ENCODE measurements at places on chromosomes 16 and 17.

DNA sequence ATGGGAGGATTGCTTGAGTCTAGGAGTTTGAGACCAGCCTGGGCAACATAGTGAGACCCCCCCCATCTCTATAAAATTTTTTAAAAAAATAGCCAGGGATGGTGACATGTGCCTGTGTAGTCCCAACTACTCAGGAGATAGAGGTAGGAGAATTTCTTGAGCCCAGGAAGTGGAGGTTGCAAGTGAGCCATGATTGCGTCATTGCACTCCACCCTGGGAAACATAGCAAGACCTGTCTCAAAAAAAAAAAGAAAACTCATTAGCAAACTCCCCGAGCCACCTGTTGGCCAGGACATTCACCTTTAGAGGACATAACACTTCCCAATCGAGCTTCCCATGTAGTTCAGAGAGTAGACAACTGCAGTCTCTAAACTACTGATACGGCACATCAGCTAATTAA lies 274.2 kb downstream of the ABCC12 start:
- no peak for DNase-seq

DNA sequence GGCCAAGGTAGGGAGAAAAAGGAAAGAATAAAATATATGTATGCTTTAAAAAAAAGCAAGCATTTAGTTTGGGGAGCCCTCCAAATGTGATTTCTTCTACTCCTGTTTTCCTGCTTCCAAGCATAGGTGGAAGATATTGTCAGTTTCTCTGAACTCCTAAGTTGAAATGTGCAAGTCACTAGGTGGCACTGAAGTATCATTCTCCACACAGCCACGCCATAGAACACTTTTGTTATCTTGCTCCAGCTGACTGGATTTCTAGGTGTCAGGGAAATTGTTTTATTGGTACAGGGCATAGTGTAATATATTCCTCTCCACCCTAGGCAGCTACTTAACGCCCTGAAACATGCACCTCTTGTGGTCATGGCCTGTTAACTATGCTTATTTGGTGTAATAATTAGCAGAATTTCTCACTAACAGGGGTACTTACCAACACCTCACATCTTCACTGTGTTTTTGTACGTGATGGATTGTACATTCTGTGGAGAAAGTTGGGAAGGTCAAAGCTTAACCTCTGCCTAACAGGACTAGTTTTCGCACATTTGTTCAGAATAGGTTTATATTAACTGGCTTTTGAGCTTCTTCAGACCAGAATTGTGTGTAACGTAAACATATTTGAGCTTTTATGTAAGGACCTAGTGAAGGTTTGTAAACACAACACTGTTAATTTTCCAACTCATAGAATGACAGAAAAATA lies 69.3 kb downstream of the FTO start:
- DNase-seq = peak; percentile 42

GRCh38 chr17:33927732-33928133 lies 327.4 kb upstream of the CCL2 start:
- no peak for DNase-seq

DNA sequence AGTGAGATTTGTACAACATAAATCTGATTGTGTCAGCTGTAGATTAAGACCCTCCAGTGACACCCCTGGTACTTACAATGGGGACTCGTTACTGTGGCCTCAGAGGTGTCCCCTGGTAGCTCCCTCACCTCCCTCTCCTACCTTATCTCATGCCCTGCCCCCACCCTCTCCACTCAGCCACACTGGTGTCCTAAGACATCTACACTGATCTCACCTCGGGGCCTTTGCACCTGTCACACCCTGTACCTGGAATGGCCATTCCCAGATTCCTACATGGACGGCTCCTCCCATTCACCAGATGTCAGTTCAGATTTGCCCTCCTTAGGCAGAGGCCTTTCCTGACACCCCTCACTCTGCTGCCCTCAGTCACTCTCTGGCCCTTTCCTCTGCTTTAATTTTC lies 319.3 kb downstream of the CPPED1 start:
- no peak for DNase-seq

DNA sequence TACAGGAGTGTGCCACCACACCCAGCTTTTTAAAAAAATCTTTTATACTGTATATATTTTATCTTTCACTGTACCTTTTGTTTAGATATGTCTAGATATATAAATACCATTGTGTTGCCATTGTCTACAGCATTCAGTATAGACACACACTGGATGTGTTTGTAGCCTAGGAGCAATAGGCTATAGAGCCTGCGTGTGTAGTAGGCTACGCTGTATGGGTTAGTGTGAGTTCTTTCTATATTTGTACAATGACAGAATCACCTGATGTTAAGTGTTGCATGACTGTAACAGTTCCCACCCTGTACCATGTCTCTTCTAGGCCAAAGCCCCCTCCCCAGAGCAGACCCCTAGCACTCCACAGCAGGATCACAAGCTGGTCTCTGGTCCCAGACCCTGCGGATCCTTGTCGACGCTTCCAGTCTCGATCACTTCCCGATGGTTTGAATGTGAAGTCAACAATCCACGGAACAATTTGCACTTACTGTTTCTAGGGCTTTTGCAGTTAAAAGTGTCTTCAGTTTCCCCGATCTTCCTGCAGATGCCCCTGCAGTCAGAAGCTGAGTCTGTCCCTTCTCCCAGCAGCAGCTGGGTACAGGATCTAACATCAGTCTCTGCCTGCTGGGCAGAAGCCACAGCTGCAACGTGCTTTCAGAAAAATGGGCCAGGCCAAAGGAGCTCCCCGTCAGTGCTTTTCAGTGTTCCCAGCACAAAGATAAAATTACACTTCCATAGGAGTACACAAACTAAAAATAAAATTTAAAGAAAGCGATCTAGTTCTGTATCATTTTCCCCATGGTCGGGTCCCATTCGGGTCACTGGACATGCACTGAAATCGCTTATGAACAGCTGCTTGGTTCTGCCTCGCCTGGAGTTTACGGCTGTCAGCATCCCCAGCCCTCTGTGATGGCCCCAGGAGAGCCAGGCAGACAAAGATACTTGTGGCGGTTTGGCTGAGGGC lies 35.4 kb downstream of the ADAM11 start:
- DNase-seq = no peak

DNA sequence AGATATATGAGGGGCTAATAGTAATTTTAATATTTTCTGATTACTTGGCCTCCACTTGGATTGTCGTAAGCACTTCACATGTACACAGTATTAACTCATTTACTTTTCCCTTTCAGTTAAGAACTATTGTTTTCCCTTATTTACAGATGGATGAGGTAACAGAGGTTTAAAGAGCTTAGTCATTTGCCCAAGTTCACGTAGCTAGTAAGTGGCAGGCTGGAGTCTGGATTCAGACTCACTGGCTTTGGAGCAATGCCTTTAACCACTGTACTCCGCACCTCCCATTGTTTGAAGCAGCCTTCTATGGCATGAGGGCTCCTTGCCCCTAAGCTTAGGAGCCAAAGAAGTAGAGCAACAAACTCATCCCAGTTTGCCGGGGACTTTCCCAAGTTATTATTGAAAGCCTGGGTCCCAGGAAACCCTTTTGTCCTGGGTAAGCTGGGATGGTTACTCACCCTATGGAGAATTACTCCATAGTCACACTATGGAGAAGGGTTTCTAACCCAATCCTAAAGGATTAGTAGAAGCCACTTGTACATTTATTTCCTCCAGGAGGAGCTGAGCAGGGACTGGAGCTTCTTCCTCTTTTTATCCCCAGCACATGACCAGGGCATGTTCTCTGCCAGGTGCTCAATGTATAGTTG lies 12.3 kb downstream of the FOXL1 start:
- DNase-seq = no peak

- no peak for DNase-seq
Observed at GRCh38 chr17:40474419-40475002, 26.9 kb downstream of the TNS4 start.

DNA sequence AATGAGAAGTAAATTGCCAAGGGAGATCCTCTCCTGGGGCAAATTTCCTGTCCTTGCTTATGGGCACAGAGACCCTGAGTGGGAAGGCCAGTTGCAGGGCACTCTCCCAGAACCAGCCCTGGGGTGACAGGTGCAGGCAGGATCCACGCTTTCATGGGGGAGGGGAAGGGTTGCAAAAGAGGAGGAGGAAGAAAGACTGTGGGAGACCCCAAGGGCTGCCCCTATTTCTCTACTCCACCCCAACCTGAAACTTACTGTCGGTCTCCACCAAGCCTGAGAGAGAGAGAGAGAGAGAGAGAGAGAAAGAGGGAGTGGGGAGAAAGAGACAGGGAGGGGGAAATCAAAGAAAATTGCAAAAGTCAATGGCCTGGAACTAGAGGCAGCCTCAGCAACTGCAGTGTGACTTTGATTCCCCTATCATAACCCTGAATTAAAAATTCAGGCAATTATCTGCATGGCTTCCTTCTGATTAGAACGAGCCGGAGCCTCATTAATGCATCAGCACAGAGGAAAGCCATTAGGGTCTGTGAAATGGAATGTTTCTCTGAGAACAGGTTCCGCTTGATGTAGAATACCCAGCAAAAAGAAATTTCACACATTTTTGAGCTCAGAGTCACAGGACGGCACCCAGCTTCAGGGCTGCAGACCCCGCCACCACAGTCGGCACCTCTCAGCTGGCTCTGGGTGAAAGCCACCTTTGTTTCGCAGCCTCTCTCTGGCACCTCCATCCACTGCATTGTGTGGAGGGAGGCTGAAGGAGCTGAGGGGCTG lies 45.1 kb upstream of the HNF1B start:
- no peak for DNase-seq

DNA sequence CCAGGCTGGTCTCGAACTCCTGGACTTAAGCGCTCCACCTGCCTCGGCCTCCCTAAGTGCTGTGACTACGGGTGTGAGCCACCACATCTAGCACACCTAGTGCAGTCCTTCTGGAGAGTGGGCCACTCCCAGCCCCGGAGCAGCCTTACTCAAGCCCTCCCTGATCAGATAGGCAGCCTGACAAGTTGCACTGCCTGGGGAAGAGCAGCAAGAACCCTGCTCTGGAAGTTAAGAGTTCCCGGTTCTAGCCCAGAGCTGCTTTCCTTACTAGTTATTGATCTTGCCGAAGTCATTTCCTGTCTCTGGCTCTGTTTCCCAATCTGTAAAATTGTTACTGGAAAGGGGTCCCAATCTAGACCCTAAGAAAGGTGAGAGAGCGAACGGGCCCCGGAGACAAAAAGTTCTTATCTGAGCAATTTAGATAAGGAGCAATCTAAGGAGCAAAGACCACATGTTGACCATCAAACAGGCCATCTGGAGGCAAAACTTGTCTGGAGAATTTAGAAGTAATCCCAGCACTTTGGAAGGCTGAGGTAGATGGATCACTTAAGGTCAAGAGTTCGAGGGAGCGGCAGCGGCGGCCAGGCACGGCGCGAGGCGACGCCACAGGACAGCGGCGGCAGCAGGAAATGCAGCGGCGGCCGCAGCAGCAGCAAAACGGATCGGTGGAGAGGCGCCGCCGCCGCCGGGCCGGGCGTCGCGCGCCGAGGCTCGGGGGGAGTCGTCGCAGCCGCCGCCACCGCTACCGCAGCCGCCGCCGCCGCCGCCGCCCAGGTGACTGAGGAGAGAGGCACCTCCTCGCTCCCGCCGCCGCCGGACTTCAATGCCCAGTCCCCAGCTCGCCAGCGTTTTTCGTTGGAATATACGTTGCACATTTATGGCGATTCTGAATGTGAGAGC lies 4.3 kb upstream of the NAGLU start:
- peak; percentile 44 for DNase-seq

- no peak for DNase-seq
Observed at GRCh38 chr17:71286625-71287024, 834.2 kb upstream of the SOX9 start.

- DNase-seq = no peak
Observed at GRCh38 chr17:67970783-67971182, 25.5 kb downstream of the C17orf58 start.

- DNase-seq = no peak
Observed at GRCh38 chr16:27706156-27706865, 156.4 kb downstream of the KATNIP start.

- no peak for DNase-seq
Observed at GRCh38 chr16:48499923-48500381, 110.0 kb downstream of the N4BP1 start.

DNA sequence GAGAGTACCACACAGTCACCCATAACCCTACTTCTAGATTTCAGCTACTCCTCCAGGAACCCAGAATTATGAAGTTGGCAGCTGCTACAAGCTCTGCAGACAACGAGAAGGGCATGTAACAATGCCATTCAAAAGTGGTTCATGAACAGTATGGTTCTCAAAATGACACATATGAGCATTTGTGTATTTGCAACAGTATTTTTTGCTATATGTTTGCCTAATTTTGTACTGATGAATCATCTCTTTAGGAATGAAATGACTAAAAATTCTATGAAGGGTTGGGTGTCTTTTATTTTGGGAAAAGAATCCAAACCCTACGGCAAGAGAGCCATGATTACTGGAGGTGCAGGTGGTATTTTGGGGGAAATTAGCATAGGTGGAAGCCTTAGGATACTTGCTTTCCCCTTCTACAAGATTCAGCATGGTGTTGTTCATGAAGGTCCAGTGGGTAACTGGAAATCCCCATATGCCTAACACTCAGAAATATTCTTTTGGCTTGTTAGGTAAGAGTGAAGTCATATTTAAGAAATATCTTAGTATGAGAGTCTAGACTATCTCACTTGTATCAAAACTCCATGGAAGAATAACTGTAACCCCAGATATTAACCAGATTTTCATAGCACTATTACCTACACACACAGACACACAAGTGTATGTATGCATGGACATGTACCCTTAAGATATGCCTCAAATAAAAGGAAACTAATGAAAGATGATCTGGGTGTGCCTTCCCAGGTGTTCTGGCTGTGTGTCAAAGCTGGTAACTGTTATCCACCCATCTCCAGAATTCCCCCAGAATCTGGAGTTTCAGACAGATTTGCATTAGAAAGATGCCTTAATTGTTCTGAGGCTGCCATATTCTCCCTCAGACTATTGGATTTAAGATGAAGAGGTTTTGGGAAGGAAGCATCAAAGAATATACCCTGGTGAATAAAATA lies 688.2 kb upstream of the SOX9 start:
- DNase-seq = no peak

GRCh38 chr16:47150067-47150466 lies 6.3 kb upstream of the NETO2 start:
- no peak for DNase-seq

DNA sequence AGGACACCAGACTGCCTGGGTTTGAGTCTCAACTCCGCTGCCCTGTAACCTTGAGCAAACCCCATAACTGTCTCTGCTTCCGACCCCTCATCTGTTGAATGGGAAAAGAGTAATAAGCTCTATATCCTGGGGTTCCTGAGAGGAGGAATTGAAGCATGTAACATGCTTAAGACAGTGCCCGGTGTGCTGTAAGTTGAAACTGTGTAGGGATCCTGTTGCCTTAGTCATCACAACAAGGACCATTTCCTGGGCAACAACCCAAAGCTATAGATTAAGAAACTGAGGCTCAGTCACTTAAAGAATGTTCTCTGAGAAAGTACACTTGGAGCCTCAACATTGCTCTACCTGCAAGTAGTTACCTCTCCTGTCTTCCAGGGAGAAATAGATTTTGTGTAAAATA lies 23.0 kb downstream of the CDH13 start:
- DNase-seq = no peak

- no peak for DNase-seq
Observed at GRCh38 chr16:3195975-3196374, 8.0 kb downstream of the OR1F1 start.

- no peak for DNase-seq
Observed at GRCh38 chr17:12463102-12463501, 202.6 kb upstream of the MYOCD start.

GRCh38 chr17:63250830-63251229 lies 195.3 kb downstream of the CYB561 start:
- DNase-seq = no peak
